ENCODE measurements at places on chromosomes 12 and 14.

DNA sequence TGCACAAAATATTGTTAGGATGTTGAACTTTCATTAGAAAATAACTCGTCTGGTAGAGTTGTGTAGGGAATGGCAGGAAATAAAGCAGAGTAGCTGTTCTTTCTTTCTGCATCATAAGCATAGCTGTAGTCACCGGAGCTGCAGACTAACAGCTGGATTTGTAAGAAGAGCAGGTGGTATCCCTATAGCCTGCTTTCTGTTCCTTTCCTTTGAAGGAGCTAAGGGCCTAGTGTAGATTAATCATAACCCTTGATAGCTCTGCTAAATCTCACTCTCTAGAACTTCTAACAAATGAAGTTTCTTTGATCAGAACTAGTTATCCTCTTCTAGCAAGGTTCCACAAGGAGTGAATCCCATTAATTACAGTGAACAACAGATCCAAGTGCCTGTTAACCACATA is 3.5 kb downstream of the LMO3 start:
- no peak for DNase-seq

DNA sequence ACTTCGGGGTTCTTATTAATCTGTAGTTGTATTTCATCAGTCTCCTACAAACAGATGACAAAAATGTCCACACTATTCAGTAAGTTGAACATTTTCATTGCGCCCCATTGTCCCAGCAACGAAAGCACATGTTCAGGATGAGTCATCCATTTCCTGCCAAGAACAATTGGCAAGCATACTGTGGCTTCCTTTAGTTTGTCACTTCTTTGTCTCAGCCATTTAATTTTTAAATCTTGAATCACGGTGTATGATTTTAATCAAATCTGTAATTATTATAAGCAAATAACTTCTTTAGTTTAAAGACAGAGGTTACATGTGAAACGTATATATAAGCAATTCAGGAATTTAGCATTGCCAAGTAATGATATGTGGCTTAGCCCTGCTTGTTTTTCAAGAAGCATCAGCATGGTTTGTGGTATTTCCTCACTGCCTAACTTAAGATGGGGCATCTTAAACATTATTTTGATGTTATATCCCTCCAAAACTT is 211.3 kb upstream of the KRR1 start:
- DNase-seq: peak; percentile 3

- no peak for DNase-seq
Measured at GRCh38 chr12:39723831-39724230, 104.2 kb upstream of the ABCD2 start.

DNA sequence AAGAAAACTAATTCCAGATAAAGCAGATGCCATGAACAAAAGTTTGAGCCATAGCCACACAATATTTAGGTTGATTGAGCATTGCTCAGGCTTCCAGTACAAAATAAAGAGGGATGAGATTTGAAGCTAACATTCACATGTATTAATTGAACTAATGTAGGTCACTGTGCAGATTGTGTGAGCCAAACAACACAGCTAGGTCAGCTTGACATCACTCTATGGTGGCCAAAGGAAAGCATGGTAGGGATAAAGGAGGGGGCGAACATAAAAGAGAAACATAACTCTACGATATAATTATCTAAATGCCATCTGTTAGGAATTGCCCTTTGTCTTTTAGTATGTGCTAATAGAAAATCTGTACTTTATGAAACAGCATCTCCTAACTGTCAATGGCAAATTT is 477.7 kb upstream of the SYT1 start:
- DNase-seq: no peak

DNA sequence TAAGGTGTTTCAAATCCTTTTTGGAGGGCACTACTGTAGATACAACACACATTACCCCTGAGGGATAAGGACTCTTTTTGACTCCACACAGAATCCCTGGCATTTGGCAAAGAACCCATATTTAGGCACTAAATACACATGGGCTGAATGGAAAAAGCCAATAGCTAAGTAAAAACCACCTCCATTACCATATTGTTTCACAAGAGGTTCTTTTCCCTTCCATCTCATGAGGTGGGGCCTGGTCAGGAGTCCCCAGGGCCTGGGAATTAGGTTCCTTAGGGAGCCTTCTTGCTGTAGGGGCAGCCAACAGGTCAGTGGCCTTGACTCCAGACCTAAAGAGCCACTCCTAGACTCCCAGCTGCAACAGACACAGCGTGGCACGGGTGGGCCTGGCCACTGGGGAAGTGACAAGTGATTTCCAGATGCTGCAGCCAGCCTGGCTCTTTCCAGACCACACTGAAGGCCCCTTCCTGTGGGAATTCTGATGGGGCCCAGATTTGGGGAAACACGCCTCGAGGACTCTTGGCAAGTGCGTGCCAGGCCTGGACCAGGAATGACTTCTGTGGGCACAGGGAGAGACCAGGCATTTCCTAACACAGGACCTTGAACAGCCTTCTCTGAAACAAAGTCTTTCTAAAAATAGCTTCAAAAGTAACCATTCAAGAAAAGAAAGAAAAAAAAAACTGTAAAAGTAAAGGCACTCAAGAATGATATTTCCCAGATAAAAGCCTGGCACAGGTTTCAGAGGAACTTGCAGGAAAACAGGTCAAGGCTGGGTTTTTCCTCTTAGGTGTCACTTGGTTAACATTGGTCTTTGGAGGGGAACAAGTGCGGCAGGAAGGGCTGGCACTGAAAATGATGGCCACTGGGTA is 18.1 kb downstream of the SSH1 start:
- no peak for DNase-seq

DNA sequence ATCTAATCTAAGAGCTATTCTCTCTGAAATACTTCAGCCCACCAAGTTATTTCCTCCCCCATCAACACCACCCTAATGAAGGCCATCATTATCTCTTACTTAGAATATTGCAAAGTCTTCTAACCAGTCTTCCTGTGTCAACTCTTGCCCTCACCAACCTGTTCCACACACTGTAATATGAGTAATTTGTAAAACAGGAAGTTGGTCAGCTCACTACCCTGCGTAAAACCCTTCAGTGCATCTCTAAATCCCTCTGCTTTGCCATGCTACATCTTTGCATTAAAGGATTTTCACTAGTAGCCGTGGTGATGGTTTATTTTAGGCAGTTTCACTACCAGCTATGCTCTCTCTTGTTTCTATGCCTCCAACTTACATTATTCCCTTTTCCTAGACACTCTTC is 70.0 kb downstream of the KIF21A start:
- no peak for DNase-seq

GRCh38 chr14:55118761-55119160 is 10.3 kb upstream of the LGALS3 start:
- no peak for DNase-seq

DNA sequence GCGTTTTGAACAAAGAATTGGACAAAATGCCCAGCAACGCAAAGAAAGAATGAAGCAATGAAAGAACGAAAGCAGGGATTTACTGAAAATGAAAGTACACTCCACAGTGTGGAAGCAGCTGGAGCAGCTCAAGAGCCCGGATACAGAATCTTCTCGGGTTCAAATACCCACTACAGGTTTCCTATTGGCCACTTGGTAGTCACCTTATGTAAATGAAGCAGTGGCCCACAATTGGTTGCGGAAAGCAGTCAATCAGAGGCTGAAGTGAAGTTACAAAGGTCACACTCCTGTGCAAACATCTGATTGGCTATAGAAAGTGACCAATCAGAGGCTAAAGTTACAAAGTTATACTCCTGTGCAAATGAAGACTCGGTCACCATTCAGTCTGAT is 15.0 kb upstream of the PPP1R13B start:
- DNase-seq: no peak

GRCh38 chr14:51277753-51278415 is 37.8 kb downstream of the TMX1 start:
- no peak for DNase-seq

DNA sequence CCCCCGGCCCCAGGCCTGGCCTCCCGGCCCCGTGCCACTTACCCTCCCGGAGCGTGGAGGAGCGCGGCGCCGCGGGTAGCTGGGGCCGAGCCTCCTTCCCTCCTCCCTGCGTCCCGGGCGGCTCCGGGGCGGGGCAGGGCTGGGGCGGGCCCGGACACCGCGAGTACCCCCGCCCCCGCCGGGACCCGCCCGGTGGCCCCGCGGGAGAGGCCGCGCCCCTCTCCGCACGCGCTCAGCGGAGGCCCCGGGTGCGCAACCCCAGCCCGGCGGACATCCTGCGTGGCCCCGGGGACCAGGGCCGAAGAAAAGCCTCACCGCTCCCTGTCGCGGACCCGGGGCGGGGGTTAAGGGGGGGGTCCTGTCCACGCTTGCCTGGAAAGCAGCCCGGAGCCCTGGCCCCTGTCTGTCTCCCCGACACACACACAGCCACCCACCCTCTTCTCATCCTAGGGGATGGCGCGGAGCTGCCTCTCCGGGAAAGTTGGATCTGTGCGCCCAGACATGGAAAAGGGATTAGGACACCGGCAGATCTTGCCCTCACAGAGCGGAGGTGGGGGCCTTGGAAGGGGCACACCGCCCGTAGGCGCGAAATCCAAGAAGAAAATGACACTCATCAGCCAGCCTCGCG is at the start of gene SYNE3:
Gene SYNE3 (minus strand): TSS at position 97 of the 628 bp plus-strand sequence. CDS start 40,829 bp downstream, outside the sequence.
- peak; percentile 67 for DNase-seq

- no peak for DNase-seq
Measured at GRCh38 chr12:113857371-113857770, 108.8 kb downstream of the RBM19 start.

GRCh38 chr12:114272071-114272470 is 133.9 kb downstream of the TBX5 start:
- DNase-seq: no peak

GRCh38 chr14:99035712-99036610 is 236.0 kb downstream of the BCL11B start:
- no peak for DNase-seq

DNA sequence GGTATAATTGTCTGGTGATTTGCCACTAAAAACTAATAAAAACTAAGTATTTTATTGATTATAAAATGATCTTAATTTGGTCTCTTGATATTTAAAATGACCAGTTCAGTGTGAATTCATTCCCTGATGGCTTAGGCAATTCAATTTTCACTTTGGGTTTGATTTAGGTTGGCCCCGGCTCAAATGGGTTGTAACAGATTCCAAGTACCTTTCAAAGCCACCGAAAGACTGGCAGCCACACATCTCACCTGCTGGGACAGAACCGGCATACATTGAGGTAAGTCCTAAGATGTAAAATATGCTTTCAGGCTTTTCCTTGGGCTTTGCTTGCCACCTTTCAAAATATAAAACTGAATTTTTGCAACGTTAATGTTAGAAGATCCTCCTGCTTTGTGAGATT is 77.5 kb upstream of the ATF1 start:
- no peak for DNase-seq

DNA sequence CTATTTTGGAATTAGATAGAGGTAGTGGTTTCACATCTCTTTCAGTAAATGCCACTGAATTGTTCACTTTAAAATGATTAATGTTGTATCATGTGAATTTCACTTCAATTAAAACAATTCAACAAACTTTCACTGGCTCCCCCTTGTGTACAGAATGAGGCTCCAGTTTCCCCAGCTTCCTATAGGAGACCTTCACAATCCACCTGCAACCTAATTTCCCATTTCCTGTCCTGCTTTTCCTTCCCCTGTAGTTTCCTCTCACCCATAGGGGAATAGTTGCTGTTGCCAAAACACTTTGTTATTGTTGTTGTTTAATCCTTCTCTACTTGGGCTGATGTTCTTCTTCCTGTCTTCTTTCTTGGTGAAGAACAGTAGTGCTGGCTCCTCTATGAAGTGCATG is 59.8 kb downstream of the NPAS3 start:
- no peak for DNase-seq

GRCh38 chr14:24150567-24150966 is 3.3 kb downstream of the RNF31 start:
- DNase-seq: no peak

DNA sequence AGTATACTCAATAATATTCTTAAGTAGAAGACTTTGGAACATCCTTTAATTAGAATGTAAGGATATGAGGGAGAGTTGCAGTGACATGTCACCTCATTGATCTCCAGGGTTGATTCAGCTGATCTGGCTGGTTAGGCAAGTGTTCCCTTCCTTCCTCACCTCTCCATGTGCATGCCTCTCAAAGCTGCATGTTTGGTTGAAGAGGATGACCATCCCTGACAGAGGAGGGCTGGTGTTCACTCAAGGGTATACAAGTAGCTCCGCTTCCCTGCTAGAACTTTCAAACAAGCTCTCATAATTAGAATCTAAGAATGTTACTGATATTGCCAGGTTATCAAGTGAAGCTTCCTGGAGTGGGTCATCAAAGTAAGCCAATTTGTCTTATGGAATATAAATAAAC is 341.1 kb upstream of the FLRT2 start:
- DNase-seq: no peak

DNA sequence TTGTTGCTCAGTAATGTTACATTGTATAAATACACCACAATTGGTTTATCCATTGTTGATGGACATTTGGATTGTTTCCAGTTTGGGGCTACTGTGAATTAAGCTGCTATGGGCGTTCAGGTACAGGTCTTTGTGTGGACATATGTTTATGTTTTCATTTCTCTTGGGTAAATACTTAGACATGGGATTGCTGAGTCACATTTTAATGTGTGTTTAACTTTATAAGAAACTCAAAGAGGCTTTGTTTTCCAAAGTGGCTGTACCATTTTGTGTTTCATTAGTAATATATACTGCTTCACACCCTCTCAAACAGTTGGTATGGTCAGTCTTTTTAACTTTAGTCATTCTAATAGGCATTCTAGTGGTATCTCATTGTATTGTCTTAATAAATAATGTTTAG is 225.0 kb downstream of the SPTSSA start:
- no peak for DNase-seq

GRCh38 chr12:72274931-72275330 is 2.8 kb downstream of the TRHDE start:
- DNase-seq: no peak

- no peak for DNase-seq
Measured at GRCh38 chr12:82517027-82517426, 158.7 kb downstream of the METTL25 start.

GRCh38 chr12:47020211-47020821 is 59.1 kb upstream of the PCED1B start:
- DNase-seq: no peak

GRCh38 chr12:121874071-121874470 is 14.5 kb upstream of the PSMD9 start:
- DNase-seq: no peak

DNA sequence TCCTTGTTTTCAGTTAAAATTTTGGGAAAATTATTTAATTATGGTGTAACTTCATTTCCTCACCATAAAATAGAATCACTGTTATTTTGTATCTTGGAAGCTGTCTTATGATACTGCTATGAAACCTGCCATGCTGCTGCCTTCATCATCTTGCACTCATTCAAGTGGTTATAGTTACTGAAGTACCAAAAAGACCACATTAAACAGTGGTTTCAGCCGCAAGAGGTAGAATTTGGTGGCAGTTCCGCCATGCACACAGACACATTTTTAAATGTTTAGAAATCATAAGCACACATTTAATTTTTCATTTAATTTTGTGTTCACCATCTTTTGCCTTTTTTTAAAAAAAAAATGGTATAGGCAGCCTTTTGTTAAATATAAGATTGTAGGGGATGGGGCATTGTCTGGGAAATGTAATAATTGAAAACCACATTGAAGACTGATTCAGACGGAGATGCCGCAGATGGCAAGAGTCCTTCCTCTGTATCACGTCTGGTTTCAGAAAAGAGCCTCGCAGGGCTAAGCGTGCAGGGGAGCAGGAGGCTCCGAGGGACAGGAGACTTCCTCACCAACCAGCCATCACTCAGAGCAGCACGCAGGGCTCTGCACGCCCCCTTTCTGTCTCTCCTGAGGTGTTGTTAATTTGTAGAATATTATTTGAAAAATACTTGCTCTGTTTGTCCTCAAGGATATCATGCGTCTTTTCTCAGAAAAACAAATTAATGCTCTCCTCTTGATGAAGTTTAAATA is 115.2 kb upstream of the PELI2 start:
- peak; percentile 5 for DNase-seq

- DNase-seq: no peak
Measured at GRCh38 chr12:12481631-12482030, 81.0 kb downstream of the DUSP16 start.

GRCh38 chr14:63901434-63902085 is 48.8 kb downstream of the SYNE2 start:
- DNase-seq: no peak

Measured in GM19239 (cell line).